IPS DF 6.9 (cell line): ENCODE measurements at places on chromosomes 5 and 9.

DNA sequence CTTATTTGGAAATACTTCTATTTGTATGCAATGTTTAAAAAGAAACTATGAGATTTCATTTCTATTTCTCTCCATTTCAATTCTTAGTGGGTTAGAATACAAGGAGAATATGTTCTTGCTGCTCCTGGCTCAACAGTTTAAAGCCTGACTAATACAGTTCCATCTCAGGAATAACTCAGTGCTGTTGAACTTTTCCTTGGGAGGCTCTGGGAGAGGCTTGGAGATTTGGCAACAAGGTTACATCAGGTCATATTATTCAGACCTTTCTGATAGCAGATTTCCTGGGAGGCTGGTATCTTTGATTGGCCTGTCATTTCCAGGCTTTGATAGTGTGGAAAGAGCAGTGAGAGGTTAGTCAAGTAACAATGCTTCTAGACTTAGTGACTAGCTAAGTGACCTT, 481.7 kb upstream of the KLF4 start:
- no peak overlapping the region for H3K27ac ChIP-seq
- no peak for DNase-seq
- H3K27me3 ChIP-seq = no peaks in the 10 kb centered on the region
- H3K4me1 ChIP-seq = no peaks in the 10 kb centered on the region

DNA sequence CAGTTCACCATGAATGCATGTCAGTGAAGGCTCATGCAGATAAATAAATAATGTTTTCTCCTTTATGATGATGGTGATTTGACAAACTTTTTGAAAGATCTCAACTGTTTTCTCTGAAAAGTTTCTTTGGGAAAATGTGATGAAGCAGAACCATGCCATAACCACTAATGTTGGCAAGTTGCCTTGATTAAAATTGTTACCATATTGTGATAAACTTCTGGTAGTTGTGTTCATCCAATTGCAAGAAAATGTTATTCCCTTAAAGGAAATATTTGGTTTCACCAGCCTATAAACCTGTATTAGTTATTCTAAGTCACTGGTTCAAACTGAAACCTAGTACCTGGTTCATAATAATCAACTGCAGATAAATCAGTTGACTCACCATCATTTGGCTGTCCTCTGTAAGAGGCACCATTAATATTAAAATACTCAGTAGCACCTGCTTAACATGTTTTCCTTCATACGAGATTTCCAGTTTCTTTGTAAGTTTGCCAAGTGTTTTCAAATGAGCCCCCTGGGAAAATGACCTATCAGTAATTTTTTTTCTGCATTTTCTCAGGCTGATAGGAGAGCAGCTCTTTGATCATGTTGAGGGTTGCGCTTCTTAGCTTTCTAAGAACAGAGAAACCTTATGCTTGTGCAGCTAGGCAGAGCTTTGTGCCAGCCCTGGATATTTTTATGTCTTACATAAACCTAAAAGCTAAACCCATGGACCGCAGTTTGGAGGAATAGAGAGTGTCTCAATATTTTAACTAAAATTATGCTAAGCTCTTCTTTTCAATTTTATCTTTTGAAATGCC, 88.0 kb downstream of the LURAP1L start:
- no peaks in the 10 kb centered on the region for H3K36me3 ChIP-seq
- H3K4me3 ChIP-seq = no peak overlapping the region
- H3K4me1 ChIP-seq = no peaks in the 10 kb centered on the region
- DNase-seq = no peak
- no peaks in the 10 kb centered on the region for H3K27me3 ChIP-seq

GRCh38 chr9:115900698-115901097, 252.9 kb upstream of the PAPPA start:
- DNase-seq = no peak
- no peak overlapping the region for H3K27ac ChIP-seq
- no peaks in the 10 kb centered on the region for H3K27me3 ChIP-seq
- no peaks in the 10 kb centered on the region for H3K36me3 ChIP-seq
- H3K4me1 ChIP-seq = no peaks in the 10 kb centered on the region

DNA sequence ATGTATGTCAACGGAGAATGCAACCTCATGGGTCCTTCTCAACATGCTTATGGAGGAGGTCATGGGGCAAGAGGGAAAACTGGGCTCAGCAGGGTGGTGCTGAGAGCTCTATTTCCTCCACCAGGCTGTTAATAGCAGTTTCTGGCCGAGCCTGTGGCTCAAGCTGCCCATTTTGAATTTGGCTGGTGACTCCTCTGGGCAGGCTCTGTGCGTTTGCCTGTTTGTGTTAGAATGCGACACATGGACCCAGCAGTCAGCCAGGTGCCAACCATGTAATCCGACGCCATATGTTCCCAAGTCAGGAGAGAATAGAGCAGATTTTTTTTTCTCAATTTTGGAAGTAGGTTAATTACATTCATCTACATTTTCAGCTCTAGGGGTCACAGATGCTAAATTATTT, 387.7 kb upstream of the CLINT1 start:
- no peak overlapping the region for H3K27ac ChIP-seq
- H3K36me3 ChIP-seq = no peaks in the 10 kb centered on the region
- H3K4me3 ChIP-seq = no peak overlapping the region
- DNase-seq = no peak
- no peaks in the 10 kb centered on the region for H3K4me1 ChIP-seq
- no peaks in the 10 kb centered on the region for H3K27me3 ChIP-seq

DNA sequence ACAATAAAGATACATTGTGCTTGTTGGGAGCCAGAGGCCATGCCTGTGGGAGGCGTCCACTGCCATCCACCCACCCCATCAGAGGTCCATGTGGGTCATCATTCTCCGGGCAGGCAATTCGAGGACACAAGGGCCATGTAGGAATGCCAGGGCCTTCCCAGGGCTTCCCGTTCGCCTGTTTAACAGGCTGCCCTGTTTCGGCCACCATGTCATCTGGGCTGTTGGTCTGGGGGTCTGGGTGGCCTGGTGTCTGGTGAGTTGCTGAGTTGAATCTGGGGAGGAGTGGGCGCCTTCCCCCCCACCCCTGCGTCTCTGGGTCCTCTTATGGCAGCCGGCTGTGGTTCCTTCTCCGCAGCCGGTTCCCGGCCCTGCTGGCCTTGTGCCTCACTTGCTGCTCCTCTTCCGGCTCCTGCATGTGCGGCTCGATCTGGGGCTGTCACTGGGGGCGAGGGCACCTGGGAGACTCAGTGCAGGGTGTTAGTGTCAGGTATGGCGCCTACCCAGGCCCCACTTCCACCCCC, 117.4 kb downstream of the WNK2 start:
- no peaks in the 10 kb centered on the region for H3K27me3 ChIP-seq

DNA sequence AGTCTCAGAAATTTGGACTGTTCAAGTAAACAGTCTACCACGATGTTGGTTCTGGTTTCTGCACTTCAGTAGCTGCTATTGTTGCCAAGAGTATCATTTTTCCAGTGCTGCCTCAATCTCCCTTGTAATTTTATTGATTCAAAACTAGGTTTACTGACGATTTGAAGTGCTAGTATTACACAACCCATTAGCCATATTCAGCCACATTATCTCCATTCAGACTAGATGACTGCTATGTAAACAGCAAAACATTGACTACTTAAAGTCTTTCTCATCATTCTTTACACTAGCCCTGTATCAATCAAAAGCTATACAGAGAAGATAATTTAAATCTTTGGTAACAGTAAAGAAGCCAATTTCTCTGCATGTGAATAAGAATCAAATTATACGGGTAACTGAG, 102.0 kb upstream of the TSLP start:
- H3K36me3 ChIP-seq = no peaks in the 10 kb centered on the region
- no peaks in the 10 kb centered on the region for H3K27me3 ChIP-seq
- no peak for DNase-seq
- H3K4me3 ChIP-seq = no peak overlapping the region
- H3K4me1 ChIP-seq = no peaks in the 10 kb centered on the region

DNA sequence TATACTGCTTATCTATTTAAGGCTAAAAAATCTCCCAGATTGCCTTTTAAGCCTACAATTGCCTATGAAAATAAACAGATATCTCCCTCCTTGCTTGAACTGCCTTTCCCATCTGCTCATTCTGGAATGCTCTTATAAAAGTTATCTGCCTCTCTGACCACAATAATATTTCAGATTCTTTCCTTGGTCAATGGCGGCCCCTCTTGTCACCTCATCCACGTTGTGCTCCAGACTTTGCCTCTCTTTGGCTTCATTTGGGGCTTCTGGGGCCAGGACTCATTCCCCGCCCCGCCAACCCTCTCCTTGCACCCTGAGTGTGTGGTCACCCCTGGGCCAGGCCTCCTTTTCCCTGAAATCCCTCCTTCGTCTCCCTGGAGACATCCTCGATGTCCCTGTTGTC, 110.0 kb upstream of the RPS23 start:
- no peak for DNase-seq
- no peak overlapping the region for H3K4me3 ChIP-seq
- H3K36me3 ChIP-seq = no peaks in the 10 kb centered on the region

GRCh38 chr9:74036549-74037231, 460.4 kb upstream of the RORB start:
- no peaks in the 10 kb centered on the region for H3K4me1 ChIP-seq
- no peak overlapping the region for H3K4me3 ChIP-seq
- H3K36me3 ChIP-seq = no peaks in the 10 kb centered on the region
- no peak for DNase-seq

DNA sequence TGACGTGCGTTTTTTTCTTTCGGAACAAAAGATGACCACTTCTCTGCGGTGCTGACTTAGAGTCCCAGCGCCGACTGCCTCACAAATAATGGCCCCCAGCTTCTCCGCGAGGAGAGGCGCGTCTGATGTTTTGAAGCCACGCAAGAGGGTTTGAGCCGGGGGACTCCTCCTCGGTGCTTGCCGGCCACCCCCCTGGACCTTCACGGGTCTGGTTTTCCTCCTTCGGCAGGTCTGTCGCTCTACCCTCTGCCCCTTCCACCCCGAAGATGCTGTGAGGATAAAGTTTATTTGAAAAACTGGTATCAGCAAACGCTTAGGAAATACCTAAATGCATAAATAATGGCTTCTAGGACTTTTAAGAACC, 584 bp downstream of the USP20 start:
- H3K4me1 ChIP-seq = peaks cover 7% of the 10 kb centered on the region; the same call in 1 of the 2 replicates
- no peaks in the 10 kb centered on the region for H3K27me3 ChIP-seq
- no peak overlapping the region for H3K27ac ChIP-seq
- H3K4me3 ChIP-seq = peak overlapping the region; percentile 69
- no peak for DNase-seq

GRCh38 chr5:133825631-133826289, 142.7 kb downstream of the C5orf15 start:
- H3K4me3 ChIP-seq = no peak overlapping the region
- no peaks in the 10 kb centered on the region for H3K36me3 ChIP-seq
- H3K27ac ChIP-seq = no peak overlapping the region
- H3K4me1 ChIP-seq = no peaks in the 10 kb centered on the region

DNA sequence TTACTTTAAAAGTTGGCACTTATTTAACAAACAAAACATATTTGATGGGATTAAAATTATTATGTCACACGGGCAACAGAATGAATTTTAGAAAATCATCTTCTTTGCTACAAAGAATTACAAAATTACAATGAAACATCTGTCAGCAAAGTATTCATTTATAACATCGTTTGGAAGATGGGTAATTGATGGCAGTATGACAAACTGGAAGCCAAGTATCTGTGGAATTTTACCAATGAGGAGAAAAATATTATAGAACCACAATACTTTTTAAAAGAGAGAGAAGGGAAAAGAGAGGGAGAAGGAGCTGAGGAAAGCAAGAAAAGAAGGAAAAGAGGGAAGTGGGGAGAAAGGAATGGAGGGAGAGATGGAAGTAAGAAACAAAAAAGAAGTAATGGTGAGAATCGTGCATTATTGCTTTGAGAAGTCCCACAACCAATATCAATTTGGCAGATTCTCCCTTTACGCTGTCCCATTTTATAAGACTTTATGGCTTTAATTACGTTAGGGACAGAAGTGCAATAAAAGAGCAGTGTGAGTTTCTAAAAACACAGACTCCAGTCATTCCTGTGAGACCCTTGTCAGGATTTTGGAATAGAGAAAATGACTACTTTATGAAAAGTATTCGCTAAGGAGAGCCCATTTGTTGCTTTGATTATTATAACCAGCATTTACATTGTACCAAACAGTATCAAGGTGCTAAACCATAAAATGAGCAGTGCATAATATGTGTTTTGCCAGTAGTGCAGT, 76.7 kb downstream of the LURAP1L start:
- no peak overlapping the region for H3K4me3 ChIP-seq
- H3K27me3 ChIP-seq = no peaks in the 10 kb centered on the region
- H3K4me1 ChIP-seq = no peaks in the 10 kb centered on the region
- DNase-seq = no peak
- H3K36me3 ChIP-seq = no peaks in the 10 kb centered on the region
- H3K27ac ChIP-seq = no peak overlapping the region

GRCh38 chr9:4979239-4979638, 5.8 kb upstream of the JAK2 start:
- H3K36me3 ChIP-seq = no peaks in the 10 kb centered on the region
- no peak for DNase-seq
- H3K27me3 ChIP-seq = no peaks in the 10 kb centered on the region
- H3K27ac ChIP-seq = no peak overlapping the region
- 0 out of 2 replicates have a peak, but pooled peaks cover 2% of the 10 kb centered on the region for H3K4me1 ChIP-seq

DNA sequence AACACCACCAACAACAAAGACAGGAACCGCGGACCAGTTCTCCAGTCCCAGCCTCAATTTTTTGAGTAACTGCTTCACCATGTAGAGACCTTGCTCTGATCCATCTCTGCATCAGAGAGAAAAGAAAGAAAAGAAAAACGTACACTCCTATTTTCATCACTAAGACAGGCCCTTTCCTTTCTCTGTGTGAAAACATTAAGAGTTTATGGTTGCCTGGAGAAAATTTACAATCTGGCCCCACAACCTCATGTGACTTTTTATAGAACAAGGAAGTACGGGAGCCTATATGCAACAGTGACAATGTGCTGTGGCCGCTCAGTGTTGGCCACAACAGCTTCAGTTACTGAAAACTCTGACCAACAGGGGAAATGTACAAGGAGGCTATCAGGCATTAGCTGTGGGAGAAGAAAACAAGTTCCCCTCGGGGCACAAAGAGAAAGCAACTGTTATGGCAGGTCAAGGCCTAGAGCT, 272.9 kb upstream of the PTGER4 start:
- DNase-seq = no peak
- no peaks in the 10 kb centered on the region for H3K36me3 ChIP-seq
- no peaks in the 10 kb centered on the region for H3K27me3 ChIP-seq
- H3K4me3 ChIP-seq = no peak overlapping the region
- no peak overlapping the region for H3K27ac ChIP-seq

- H3K4me3 ChIP-seq = no peak overlapping the region
- no peaks in the 10 kb centered on the region for H3K36me3 ChIP-seq
- H3K27me3 ChIP-seq = no peaks in the 10 kb centered on the region
These were observed 36.5 kb upstream of the SH3PXD2B start for GRCh38 chr5:172490514-172491461.

GRCh38 chr9:113772121-113772810, 103.8 kb upstream of the ZNF618 start:
- no peak overlapping the region for H3K27ac ChIP-seq
- H3K27me3 ChIP-seq = no peaks in the 10 kb centered on the region
- no peaks in the 10 kb centered on the region for H3K4me1 ChIP-seq
- no peak for DNase-seq
- no peak overlapping the region for H3K4me3 ChIP-seq
- H3K36me3 ChIP-seq = no peaks in the 10 kb centered on the region

GRCh38 chr9:92426501-92427145, 2.4 kb upstream of the OMD start:
- DNase-seq = no peak
- no peak overlapping the region for H3K4me3 ChIP-seq
- H3K36me3 ChIP-seq = no peaks in the 10 kb centered on the region
- H3K27ac ChIP-seq = no peak overlapping the region
- no peaks in the 10 kb centered on the region for H3K27me3 ChIP-seq
